ENCODE measurements at places on chromosomes 2 and 18. TPM values are rescaled to one million over a fixed set of nuclear protein-coding genes. Genes with fewer than 3 reads are reported as not detected.

Gene PLEKHB2
- total RNA-seq = 66.7 TPM

GRCh38 chr2:104213758-104214157 is 640.2 kb upstream of the POU3F3 start:
- H3K36me3 ChIP-seq = no peaks in the 10 kb centered on the region
- no peaks in the 10 kb centered on the region for H3K27me3 ChIP-seq
- H3K4me1 ChIP-seq = no peaks in the 10 kb centered on the region
- no peak for DNase-seq
- no peak overlapping the region for H3K27ac ChIP-seq

Gene C1QL2
- total RNA-seq = not detected

Gene TLX2
- total RNA-seq = 0.54 TPM

Gene GALR1
- not detected for total RNA-seq

Gene CAPN14
- 0.07 TPM for total RNA-seq

Gene CCDC68
- total RNA-seq = not detected

DNA sequence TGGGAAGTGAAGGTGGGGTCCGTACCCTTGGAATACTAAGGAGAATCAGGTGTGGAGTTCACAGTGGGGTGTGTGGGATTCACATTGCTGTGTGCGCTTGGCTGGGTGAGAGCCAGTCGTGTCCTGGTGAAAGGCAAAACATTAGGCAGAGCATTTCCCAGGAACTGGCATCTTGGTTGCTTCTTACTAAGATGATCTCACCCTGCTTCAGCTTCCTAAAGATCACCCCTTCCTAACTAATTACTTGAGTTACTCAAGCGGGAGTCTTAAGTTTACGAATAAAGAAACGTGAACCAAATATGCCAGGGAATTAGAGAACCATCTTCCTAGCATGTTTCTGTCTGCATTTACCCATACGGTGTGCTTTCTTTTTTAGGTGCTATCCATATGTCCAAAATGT is 122.9 kb downstream of the NCK2 start:
- H3K4me3 ChIP-seq = no peak overlapping the region
- H3K4me1 ChIP-seq = peaks cover 57% of the 10 kb centered on the region
- H3K36me3 ChIP-seq = peaks cover 44% of the 10 kb centered on the region
- no peak overlapping the region for H3K27ac ChIP-seq
- no peaks in the 10 kb centered on the region for H3K27me3 ChIP-seq
- DNase-seq = no peak

Gene RAPGEF4
- total RNA-seq = 0.37 TPM

Gene CIAO1
- total RNA-seq = 110 TPM

Gene LRRC30
- not detected for total RNA-seq

Gene ATP8B1
- not detected for total RNA-seq

- H3K27ac ChIP-seq = no peak overlapping the region
- DNase-seq = no peak
- peaks cover 2% of the 10 kb centered on the region for H3K4me1 ChIP-seq
- H3K36me3 ChIP-seq = no peaks in the 10 kb centered on the region
- H3K4me3 ChIP-seq = no peak overlapping the region
- H3K27me3 ChIP-seq = peaks cover 2% of the 10 kb centered on the region
These were observed 187.3 kb downstream of the CAMKMT start for GRCh38 chr2:44549099-44549471.

- H3K27ac ChIP-seq = no peak overlapping the region
- H3K36me3 ChIP-seq = no peaks in the 10 kb centered on the region
- no peaks in the 10 kb centered on the region for H3K4me1 ChIP-seq
- no peaks in the 10 kb centered on the region for H3K27me3 ChIP-seq
- DNase-seq = no peak
These were observed 118.5 kb downstream of the KCNS3 start for GRCh38 chr2:17996978-17997377.

DNA sequence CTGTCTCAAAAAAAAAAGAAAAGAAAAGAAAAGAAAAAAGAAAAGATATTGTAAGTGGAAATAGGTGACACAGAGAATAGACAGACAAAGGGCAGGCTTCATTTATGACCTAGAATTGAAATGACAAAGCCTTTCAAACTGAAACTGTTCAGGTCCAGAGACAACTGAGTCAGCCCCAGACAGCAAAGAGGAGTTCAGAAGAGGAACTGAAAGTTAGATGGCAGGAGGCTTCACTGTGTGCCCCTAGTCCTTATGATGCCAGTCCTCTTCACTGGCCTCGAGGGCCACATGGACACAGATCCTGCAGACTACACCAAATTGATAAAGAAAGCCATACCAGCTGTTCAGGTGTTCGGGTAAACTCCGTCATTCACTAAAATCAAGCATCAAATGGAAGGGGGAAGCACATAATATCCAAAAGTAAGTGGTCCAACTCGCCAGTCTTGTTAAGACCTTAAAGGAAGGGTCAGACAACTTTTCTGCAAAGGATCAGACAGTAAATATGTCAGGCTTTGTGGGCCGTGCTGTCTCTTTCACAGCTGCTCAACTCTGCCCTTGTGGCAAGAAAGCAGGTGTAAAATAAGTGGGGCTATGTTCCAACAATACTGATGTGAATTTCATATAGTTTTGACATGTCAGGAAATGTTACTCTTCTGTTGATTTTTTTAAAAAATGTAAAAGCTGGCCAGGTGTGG is 231.9 kb upstream of the MGAT5 start:
- H3K27ac ChIP-seq = no peak overlapping the region
- peaks cover 4% of the 10 kb centered on the region for H3K4me1 ChIP-seq

- peaks cover 33% of the 10 kb centered on the region for H3K4me1 ChIP-seq
- H3K36me3 ChIP-seq = no peaks in the 10 kb centered on the region
- H3K27me3 ChIP-seq = peaks cover 9% of the 10 kb centered on the region
- DNase-seq = no peak
- H3K4me3 ChIP-seq = no peak overlapping the region
- H3K27ac ChIP-seq = peak overlapping the region; percentile 44
These were observed 126.6 kb downstream of the DPP4 start for GRCh38 chr2:161947406-161947805.

Gene CPLX4
- not detected for total RNA-seq

GRCh38 chr2:40401896-40402295 is 50.0 kb downstream of the SLC8A1 start:
- H3K27me3 ChIP-seq = no peaks in the 10 kb centered on the region
- H3K27ac ChIP-seq = no peak overlapping the region
- H3K4me1 ChIP-seq = no peaks in the 10 kb centered on the region
- DNase-seq = no peak

Measured in activated CD4-positive, alpha-beta T cell treated with anti-CD3 and anti-CD28 coated beads, Interleukin-2, amount 10 ng/mL, durations not matched to agents 24 days and 14 days (primary cell).